EL (cell line): ENCODE measurements at places on chromosomes 2 and 18.

DNA sequence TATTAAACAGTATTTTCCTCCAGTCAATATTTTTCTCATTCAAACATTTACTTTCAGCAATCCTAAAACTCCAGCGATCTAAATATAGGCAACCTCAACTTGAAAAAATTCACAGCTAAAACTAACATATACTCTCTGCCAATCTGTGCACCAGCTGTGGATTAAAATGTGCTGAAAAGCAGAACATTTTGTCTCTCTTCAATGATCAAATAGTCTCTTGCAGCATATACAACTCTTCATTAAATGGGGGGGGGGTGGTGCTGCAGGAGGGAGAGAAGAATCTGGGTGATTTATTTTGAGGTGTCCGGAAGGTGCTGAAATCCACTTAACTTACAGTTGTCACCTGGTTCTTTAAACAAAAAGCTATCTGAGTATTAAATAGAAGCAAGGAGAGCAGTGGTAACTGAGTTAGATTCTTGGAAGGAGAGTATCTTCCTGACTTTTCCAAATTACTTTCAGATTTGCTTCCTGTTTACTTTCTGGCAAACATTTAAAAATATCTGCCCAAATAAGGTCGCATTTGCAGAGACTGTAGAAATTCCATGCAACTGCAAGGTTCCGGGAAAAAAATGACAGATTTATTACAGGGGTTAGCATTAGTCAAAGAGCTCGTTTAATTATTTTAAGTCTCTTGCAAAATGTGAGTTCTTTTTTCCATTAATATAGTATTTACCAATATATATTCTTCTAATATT is 904.7 kb upstream of the ACVR2A start:
- DNase-seq: no peak

DNA sequence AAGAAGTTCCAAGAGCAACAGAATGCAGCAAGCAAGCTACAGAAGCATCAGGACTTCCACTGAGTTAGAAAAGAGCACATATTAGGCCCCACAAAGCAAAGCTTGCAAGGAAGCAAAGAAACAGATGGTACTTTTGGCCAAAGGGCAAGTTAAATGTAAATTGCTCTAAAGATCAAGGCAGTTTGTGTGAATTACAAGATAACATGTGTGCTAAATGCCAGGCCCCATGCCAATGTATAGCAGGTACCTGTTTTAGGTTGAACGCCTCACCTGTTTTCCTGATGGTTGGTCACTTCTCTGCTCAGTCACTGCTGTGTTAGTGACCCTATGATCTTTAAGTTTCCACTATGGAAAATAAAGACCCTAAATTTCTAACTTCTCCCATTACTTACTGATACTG is 606.5 kb upstream of the GYPC start:
- DNase-seq: no peak

- no peak for DNase-seq
These were observed 4.4 kb downstream of the SULT1C4 start for GRCh38 chr2:108382196-108382595.

DNA sequence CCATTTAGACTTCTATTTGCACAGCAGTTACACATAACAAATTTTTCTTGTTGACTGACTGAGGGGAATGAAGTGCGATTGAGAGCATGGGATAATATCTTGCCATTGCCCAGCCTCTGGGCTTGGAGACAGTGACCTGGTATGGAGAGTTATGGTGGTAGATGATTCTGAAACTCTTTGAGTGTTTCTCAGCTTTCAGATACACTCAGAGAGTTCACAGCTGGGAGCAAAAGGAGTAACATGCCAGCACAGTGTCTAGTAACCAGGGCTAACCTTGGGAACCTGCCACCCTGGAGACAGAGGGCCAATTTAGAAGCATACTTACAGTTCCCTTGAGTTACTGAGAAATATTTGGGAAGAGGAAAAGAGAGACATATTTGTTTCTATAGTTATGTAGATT is 1099.3 kb upstream of the CELF4 start:
- no peak for DNase-seq
